ENCODE measurements at places on chromosomes 3 and 15.
A peak's percentile ranks its signal among the peaks of the same experiment; 100 is the strongest.

GRCh38 chr3:66195347-66195783 lies 25.4 kb upstream of the SLC25A26 start:
- peak; percentile 20 for DNase-seq

GRCh38 chr3:71776538-71776937 lies 8.4 kb downstream of the PROK2 start:
- DNase-seq: no peak

- no peak for DNase-seq
Observed at GRCh38 chr15:55183679-55184078, 13.1 kb downstream of the RSL24D1 start.

- DNase-seq: no peak
Observed at GRCh38 chr3:59946401-59946800, 896.6 kb upstream of the CFAP20DC start.

DNA sequence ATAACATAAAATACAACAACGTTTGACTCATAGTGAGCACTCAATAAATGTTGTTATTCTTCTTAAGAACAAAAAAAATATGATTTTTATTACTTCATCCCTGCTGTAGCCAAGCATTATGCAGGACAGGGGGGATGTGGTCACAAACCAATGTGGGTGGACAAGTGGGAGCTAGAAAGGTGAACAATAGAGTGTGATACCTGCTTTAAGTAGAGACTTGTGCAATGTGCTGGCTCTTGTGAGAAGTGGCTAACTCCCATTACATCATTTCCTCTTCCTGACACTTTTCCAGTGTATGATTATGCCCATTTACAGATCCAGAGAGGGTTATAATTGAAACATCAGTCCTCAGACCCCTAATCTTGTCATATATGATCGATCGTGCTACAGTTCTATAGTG lies 193.6 kb downstream of the UBE2E2 start:
- DNase-seq: no peak

- no peak for DNase-seq
Observed at GRCh38 chr3:167972502-167972901, 123.2 kb downstream of the GOLIM4 start.

DNA sequence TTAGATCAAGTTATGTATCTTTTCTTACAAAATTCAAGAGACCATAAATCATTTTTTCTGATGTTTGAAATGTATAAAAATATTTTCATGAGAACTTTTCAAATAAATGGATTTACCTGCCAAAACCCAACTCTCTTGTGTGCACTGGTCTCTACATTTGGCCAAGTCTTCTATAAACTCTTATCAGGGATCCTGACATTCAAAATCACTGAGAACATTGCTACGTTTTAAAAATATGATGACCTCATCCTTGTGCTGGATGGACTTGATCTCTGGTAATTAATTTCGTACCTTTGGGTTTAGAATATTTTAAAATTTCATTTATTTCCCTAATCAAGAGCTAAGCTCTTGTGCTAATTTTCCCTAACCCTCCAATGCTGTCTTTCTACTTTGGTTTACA lies 127.4 kb downstream of the ATP8B4 start:
- DNase-seq: no peak

GRCh38 chr15:27057904-27058645 lies 87.1 kb downstream of the GABRG3 start:
- no peak for DNase-seq

GRCh38 chr15:25065876-25066275 lies 111.1 kb downstream of the SNRPN start:
- no peak for DNase-seq

DNA sequence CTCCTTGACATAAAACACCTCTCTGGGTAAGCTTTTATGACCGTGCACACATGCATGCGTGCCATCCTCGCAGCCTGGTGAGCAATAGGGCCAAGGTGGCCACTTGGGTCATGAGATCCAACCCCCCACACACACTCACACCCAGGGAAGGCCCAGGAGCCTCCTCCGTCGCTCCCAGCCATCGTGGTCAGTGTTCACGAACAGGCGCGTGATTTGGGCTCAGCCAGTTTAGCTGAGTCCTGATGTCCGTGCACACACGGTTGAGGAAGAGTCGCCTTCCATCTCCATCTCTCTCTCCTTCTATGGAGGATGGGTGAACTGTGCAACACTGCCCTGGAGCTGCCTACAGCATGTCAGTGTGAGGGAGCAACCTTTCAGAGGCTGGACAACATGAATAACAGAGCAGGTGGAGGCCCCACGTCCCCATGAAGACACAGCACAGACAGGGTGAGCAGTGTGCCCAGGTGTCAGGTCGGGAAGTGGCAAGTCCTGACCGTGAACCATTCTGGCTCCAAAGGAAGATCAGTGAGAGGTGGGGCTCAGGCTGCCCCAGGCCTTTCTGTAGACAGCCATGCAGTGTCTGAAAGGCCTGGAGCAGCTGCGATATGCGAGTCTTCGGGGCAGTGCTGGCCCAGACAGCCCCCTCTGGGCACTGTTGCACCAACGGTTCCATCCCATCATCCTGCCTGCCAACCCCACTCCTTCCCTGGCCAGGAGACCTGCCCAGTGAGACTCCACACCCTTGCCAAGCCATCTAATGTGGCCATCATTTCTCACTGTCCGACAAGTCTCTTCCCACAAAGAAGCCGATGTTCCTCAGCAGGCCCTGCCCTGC lies 253.4 kb downstream of the OCA2 start:
- no peak for DNase-seq

DNA sequence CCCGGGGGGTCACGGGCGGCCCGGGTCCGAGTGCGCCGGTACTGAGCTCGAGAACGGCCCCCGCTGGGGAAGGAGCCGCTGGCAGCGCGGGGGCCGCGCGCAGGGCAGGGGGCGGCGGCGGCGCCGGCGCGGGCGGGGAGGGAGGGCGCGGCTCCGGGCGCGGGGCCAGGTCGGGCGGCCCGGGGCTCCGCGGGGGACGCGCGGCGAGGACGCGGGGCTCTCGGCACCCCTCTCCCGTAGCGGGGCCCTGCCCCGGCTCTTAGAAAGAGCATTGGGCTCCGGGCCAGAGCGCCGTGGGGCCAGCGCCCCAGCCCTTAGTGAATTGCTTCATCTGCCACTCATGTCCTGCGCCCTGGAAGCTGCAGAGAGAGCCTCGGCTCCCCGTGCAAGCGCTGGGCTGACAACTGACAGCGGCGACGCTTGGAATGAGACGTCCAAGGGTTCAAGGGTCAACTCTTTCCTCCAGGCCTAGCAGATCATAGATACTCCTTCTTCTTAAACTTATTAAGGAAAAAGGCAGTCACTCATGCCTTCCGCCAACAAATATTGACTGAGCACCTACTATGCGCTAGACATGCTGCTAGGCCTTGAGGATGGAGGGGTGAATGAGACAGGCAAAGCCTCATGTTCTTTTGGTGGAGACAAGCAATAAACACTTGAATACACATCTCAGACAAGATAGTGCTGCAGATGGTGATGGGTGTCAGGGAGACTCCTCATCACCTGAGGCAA lies 140.8 kb downstream of the SMAD6 start:
- DNase-seq: no peak

DNA sequence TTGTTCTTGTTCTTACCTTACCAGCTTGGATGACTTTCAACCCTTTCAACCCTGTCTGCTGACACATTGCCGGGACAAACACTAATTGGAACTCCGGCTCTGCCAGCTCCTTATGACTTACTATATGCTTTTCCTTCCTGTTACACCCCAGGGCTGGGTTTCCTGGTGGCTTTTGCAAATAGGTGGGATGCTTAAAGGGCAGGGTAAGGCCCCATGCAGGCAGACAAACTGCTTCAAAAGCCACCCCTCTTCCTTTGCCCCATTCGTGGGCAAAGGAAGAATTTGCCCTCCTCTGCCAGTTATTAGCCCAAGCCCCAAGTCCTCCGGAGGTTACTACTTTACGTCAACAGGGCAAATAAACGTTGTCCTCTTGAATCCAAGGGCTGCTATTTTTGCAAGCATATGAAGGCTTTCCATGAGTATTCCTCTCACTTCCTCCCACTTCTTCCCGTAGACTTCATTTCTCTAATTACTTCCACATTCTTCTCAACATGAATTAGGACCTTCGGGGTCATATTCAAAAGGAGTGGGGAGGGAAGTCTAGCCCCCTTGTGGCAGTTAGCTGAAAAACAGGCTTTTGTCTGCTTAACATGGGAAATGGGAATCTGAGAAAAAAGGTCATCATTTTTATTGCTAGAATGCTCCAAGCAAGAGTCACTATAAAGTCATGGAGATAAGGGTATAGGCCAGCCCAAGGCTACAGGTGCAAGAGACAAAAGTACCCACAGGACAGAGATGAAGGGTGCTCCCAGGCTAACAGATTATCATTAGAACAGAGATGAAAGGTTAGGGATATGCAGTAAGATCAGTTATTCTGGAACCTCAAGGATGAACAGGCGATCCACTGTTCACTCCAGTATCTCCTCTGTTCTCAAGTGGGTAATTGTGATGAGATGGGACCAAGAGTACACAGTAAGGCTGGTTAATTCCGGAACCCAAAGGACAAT lies 56.3 kb upstream of the FSTL1 start:
- DNase-seq: no peak
